ENCODE measurements at places on chromosomes 16 and 17. TPM values are rescaled to one million over a fixed set of nuclear protein-coding genes. Genes with fewer than 3 reads are reported as not detected.
A peak's percentile ranks its signal among the peaks of the same experiment; 100 is the strongest.

SEZ6L2 gene
- 0.44 TPM for total RNA-seq

IL17C gene
- total RNA-seq: not detected

GRCh38 chr17:81537343-81537855 is 9.2 kb downstream of the FSCN2 start:
- H3K27ac ChIP-seq: no peak overlapping the region
- H3K27me3 ChIP-seq: peaks cover 16% of the 10 kb centered on the region
- H3K4me3 ChIP-seq: no peak overlapping the region
- peak; percentile 39 for DNase-seq
- H3K36me3 ChIP-seq: peaks cover 2% of the 10 kb centered on the region

- no peak for DNase-seq
- no peak overlapping the region for H3K4me3 ChIP-seq
- peaks cover 6% of the 10 kb centered on the region for H3K4me1 ChIP-seq
- H3K27ac ChIP-seq: no peak overlapping the region
These were observed 18.7 kb upstream of the EVI2A start for GRCh38 chr17:31339906-31340661.

GRCh38 chr16:77868478-77868877 is 80.1 kb downstream of the VAT1L start:
- no peaks in the 10 kb centered on the region for H3K36me3 ChIP-seq
- H3K4me1 ChIP-seq: peaks cover 13% of the 10 kb centered on the region
- peaks cover 11% of the 10 kb centered on the region for H3K27me3 ChIP-seq
- no peak overlapping the region for H3K27ac ChIP-seq
